ENCODE measurements at places on chromosomes 2 and 18.

GRCh38 chr2:230669386-230669950 is 43.2 kb upstream of the CAB39 start:
- DNase-seq = no peak

DNA sequence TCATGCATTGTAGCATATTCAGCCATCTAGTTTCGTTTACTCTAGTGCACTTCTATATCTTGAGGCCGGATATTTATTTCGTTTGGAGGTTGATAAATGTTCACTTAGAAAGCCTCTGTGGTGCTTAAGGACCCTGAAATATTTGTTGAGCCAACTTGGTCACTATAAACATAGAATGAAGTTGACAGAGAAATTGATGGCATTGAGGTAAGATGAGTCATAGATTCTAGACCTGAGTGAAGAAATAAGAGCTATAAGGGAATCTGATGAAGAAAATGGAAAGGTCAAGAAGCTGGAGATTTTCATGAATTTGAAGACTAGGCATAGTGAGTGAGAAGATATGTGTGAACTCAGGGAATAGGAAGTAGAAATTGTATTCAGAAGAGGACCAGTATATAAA is 35.9 kb downstream of the EPC2 start:
- DNase-seq = no peak

GRCh38 chr2:15861898-15862297 is 78.5 kb upstream of the MYCN start:
- DNase-seq = no peak

GRCh38 chr18:10750191-10751035 is 224.6 kb downstream of the NAPG start:
- no peak for DNase-seq

GRCh38 chr18:42230636-42231035 is 275.6 kb downstream of the PIK3C3 start:
- DNase-seq = no peak

DNA sequence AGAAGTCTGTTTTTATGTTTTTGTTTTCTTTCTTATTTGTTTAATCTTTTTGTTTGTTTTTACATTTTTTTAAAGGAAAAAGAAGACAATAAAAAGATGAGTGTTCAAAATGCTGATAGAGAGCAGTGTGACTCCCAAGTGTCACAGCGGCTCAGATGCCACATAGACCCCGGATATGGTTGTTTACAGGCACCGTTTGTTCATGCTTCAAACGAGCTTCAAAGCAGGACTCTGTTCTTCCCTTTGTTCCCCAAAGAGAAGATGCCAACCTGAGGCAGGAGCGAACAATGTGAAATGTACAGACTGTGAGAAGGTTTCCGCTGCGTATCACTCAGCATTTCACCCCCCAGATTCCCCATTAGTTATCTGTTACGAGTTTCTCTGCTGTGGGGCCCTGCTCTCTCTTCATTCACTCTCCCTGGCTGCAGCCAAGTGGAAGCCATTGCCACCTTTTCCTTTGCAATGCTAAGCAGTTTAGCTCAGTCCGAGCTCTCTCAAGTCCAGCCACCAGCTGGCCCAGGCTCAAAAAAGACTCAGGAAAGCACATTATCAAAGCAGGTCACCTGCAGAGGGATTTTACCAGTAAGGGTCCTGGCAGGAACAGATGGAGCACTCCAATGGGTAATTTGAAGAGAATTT is 36.4 kb upstream of the PHLPP1 start:
- DNase-seq = no peak

GRCh38 chr2:231780123-231780908 is 766 bp downstream of the PDE6D start:
- no peak for DNase-seq

GRCh38 chr2:74414881-74415761 is 6.3 kb downstream of the C2orf81 start:
- peak; percentile 34 for DNase-seq
